ENCODE measurements at places on chromosomes 13 and 19. TPM values are rescaled to one million over a fixed set of nuclear protein-coding genes. Genes with fewer than 3 reads are reported as not detected.

- no peak overlapping the region for H3K27ac ChIP-seq
- H3K4me3 ChIP-seq, result no peak overlapping the region
- DNase-seq, result no peak
These were observed 96.1 kb upstream of the MBNL2 start for GRCh38 chr13:97125810-97126738.

DNA sequence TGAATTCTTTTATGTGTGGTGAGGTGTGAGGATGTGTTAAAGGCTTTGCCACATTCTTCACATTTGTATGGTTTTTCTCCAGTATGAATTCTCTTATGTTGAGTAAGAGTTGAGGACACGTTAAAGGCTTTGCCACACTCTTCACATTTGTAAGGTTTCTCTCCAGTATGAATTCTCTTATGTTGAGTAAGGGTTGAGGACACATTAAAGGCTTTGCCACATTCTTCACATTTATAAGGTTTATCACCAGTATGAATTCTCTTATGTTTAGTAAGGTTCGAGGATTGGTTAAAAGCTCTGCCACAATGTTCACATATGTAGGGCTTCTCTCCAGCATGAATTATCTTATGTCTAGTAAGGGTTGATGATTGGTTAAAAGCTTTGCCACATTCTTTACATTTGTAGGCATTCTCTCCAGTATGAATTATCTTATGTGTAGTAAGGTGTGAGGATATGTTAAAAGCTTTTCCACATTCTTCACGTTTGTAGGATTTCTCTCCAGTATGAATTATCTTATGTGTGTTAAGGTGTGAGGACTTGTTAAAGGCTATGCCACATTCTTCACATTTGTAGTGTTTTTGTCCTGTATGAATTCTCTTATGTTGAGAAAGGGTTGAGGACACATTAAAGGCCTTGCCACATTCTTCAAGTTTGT, 27.1 kb downstream of the ZNF724 start:
- H3K36me3 ChIP-seq, result peaks cover 49% of the 10 kb centered on the region
- H3K4me1 ChIP-seq, result no peaks in the 10 kb centered on the region
- H3K4me3 ChIP-seq, result no peak overlapping the region
- no peak for DNase-seq
- no peak overlapping the region for H3K27ac ChIP-seq

GRCh38 chr19:38669552-38669951, 22.1 kb downstream of the ACTN4 start:
- H3K4me3 ChIP-seq, result peak overlapping the region; percentile 41
- H3K4me1 ChIP-seq, result peaks cover 78% of the 10 kb centered on the region
- peaks cover 12% of the 10 kb centered on the region for H3K36me3 ChIP-seq

- peaks cover 7% of the 10 kb centered on the region for H3K36me3 ChIP-seq
- no peak overlapping the region for H3K4me3 ChIP-seq
- H3K27ac ChIP-seq, result no peak overlapping the region
- no peaks in the 10 kb centered on the region for H3K4me1 ChIP-seq
- no peaks in the 10 kb centered on the region for H3K27me3 ChIP-seq
These were observed 2.4 kb upstream of the F2RL3 start for GRCh38 chr19:16886305-16886880.

GRCh38 chr13:34464011-34464410, 478.1 kb upstream of the NBEA start:
- H3K4me1 ChIP-seq, result no peaks in the 10 kb centered on the region
- DNase-seq, result no peak
- H3K27me3 ChIP-seq, result no peaks in the 10 kb centered on the region

DNA sequence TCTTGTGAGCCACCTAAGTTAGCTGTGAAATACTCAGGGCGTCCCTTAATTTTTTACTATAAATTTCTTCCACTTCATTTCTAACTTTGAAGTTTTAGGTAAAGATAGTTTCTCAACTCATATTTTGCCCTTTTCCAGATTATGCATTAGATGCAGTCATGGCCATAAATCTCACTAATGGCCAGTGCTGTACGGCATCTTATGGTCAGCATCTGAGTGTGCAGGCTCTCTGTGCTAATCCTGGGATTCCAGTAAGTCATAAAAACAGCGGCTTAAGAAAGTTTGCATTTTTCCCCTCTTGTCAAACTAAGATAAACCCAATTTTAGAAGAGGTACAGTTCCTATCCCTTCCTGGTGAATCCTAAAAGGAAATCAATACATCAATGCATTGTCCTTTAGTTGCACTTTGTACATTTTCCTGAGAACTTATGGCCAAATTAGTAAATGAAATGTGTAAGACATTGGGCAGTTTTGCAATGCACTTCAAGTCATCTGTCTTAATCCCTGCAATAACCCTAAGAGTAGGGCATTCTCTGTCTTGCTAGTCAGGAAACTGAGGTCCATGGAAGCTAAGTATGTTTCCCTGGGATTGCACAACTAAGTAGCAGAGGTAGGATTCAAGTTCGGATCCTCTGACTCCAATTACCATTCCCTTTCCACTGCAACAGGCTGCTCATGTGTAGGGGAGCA, 146.2 kb downstream of the DCT start:
- H3K36me3 ChIP-seq, result peaks cover 9% of the 10 kb centered on the region
- no peak overlapping the region for H3K27ac ChIP-seq
- peaks cover 25% of the 10 kb centered on the region for H3K4me1 ChIP-seq
- H3K4me3 ChIP-seq, result no peak overlapping the region
- peaks cover 25% of the 10 kb centered on the region for H3K27me3 ChIP-seq

DNA sequence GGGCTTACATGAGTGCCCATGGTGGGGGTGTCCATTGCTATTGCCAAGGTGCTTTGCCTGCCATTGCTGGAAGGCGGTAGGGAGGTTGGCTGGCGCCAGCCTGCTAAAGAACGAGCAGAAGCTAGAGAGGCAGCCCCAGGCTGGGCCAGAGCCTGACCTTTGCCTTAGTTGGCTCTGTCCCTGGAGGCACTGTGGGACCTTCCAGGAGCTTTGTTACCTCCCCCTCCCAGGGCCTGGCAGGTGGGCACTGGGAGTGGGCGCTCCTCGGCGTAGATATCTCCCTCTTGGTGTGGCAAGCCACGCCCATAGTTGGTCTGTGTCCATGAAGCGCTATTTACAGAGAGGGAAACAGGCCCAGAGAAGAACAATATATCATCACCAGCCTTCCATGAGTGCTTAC, 2.3 kb upstream of the SLC25A42 start:
- H3K27me3 ChIP-seq, result no peaks in the 10 kb centered on the region
- H3K4me1 ChIP-seq, result peaks cover 24% of the 10 kb centered on the region
- H3K27ac ChIP-seq, result no peak overlapping the region
- no peak for DNase-seq
- no peak overlapping the region for H3K4me3 ChIP-seq

- peaks cover 13% of the 10 kb centered on the region for H3K4me1 ChIP-seq
- no peak for DNase-seq
- no peak overlapping the region for H3K4me3 ChIP-seq
- H3K27me3 ChIP-seq, result no peaks in the 10 kb centered on the region
- no peak overlapping the region for H3K27ac ChIP-seq
These were observed 68.8 kb downstream of the DNAJC3 start for GRCh38 chr13:95745752-95746151.

Gene C19orf85
- not detected for total RNA-seq

Gene JAK3
- 222 TPM for total RNA-seq
